Spleen (tissue), 13 donors: ENCODE measurements at places on chromosomes 5 and 9.

DNA sequence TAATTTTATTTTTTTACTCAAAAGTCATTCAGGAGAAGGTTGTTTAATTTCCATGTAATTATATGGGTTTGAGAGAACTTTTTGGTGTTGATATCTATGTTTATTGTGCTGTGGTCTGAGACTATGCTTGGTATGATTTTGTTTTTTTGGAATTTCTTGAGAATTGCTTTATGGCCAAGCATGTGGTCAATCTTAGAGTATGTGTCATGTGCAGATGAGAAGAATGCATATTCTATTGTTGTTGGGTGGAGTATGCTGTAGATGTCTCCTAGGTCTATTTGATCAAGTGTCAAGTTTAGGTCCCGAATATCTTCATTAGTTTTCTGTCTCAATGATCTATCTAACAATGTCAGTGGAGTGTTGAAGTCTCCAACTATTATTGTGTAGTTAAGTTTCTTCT is 134.9 kb downstream of the HMHB1 start:
- no peak for DNase-seq

DNA sequence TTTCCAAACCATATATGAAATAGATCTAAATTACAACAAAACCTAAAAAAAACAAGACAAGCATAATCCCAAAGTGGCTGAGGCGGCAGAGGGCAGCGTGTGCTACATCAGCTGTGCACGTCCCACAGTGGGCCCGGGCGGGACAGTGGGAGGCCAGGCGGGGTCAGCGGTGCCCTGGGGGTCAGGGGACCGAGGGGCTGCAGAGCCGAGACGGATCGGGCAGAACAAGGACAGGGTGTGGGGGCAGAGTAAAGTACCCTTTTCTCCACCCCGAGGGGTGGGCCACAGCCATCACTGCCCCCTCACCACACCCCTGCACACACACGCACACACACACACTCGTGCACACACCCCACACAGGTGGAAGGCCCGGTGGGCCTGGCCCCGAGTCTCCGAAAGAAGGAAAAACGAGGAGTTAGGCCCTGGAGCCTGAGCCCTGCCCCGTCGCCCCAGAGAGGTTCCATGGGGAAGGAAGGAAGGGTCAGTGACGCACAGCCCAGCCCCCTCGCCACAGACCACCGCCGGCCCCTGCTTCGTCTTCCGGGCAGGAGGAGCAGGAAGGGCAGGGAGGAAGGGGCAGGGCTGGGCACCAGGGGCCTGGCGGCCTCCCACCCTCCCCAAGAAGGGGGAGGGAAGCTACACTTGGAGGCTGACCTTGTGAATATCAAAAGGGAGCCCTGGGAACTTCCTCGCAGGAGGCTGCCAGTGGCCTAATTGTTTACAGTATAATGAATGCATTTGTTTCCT is 49.6 kb upstream of the UBAC1 start:
- DNase-seq = peak; percentile 76

DNA sequence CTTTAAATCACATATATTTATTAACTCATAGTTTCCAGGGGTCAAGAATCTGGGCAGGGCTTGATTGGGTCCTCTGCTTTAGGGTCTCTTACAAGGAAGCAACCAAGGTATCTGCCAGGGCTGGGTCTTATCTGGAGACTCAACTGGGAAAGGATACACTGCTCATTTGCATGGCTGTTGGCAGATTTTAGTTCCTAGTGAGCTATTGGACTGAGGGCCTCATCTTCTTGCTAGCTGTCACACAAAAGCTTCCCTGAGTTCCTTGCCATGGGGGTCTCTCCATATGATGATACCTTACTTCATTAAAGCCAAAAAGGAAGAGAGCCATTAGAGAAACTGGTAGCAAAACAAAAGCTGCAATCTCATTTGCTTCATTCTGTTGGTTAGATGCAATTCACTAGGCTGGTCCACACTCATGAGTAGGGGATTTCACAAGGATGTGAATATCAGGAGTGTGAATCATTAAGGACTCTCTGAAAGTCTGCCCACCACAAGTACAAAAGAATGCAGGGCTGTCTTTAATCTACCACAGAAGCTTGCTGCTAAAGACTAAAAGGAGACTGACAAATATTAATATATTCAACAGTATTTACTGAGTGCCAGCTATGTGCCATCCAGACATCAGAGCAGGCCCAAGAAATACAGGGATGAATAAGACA is 42.0 kb upstream of the TIMD4 start:
- DNase-seq = no peak

DNA sequence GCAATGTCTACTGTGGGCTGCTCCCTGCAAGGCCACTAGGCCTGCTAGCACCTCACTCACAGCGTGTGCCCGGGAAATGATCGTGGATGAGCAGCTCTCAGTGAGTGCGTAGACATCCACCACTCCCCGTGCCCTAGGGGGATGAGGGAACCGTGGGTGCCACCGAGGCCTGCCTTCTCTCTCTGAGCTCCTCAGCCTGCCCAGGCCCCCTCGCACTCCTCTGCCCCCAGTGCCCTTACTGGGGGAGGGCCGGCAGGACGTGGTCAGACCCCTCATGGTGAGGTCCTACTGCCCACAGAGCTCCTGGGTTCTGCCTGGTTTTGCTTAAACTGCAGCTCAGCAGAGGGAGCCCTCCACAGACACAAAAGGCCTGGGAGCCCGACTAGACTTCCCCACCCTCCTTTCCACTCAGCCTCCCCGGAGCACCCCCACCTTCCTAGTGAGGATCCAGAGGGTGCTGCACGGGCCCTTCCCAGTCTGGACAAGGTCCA is 220.0 kb downstream of the CACNA1B start:
- DNase-seq = peak; percentile 59

- no peak for DNase-seq
Observed at GRCh38 chr9:84493284-84493947, 152.9 kb upstream of the SLC28A3 start.

DNA sequence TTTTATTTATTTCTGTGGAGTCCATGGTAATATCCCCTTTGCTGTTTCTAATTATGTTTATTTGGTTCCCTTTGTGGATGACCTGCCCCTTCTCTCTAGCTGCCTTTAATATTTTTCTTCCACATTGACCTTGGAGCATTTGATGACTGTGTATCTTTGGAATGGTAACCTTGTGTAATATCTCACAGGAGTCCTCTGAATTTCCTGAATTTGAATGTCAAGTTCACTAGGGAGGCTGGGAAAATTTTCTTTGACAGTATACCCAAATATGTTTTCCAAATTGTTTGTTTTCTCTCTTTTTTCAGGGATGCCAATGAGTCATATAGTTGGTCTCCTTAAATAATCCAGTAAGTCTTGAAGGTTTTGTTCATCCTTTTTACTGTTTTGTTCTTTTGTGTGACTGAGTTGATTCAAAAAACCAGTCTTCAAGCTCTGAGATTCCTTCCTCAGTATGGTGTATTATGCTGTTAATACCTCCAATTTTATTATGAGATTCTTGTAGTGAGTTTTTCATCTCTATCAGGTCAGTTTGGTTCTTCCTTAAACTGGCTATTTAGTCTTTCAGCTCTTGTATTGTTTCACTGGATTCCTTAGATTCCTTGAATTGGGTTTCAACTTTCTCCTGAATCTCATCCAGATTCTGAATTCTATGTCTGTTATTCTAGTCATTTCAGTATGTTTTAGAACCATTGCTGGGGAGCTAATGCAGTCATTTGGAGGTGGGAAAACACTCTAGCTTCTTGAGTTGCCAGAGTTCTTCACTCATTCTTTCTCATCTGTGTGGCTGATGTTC is 349.0 kb upstream of the TARS1 start:
- no peak for DNase-seq

- DNase-seq = no peak
Observed at GRCh38 chr9:15272377-15272928, 34.6 kb downstream of the TTC39B start.

DNA sequence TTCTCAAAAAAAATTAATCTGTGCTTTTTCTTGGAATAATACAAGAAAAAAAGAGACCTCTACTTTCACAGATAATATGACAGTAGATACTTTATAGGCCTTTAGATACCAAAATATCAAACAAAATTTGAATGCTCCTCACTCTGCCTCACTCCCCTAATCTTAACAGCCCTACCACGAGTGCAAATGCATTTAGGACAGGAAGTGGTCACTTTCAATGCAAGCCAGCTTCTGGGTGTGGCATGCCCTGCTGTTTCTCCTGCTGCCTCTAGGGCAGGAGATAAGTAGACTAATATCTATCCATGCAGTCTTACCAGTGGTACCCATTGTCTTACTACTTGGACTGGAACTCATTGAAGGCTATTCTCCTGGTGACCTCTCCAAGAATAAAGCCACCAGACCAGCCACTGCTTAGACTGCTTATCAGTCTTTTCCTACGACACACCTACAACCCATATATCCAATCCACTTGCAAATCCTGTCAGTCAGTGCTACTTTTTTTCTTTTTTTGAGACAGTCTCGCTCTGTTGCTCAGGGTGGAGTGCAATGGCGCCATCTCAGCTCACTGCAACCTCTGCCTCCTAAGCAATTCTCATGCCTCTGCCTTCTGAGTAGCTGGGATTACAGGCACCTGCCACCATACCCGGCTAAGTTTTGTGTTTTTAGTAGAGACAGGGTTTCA is 23.0 kb downstream of the FRRS1L start:
- no peak for DNase-seq

DNA sequence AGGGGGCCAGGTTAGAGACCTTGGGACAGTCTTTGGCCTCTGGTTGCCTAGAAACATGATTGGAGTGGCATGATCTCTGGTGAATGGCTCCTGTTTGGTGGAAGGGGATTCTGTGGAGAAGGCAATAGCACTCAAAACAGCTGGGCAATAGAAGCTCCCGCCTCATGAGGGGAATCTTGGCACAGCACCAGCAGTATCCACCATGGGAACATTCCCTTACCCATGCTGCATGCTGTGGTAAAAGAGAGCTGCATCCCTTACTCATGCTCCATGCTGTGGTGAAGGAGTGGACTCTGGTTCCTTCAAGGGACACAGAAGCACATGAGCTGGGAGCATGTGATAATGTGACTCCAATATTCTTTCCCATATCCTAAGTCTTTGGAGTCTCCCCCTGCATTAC is 160.6 kb downstream of the PJA2 start:
- no peak for DNase-seq
